ENCODE measurements at places on chromosomes 3 and 15.

- DNase-seq = no peak
These were observed 54.4 kb downstream of the ROPN1B start for GRCh38 chr3:126023390-126023789.

DNA sequence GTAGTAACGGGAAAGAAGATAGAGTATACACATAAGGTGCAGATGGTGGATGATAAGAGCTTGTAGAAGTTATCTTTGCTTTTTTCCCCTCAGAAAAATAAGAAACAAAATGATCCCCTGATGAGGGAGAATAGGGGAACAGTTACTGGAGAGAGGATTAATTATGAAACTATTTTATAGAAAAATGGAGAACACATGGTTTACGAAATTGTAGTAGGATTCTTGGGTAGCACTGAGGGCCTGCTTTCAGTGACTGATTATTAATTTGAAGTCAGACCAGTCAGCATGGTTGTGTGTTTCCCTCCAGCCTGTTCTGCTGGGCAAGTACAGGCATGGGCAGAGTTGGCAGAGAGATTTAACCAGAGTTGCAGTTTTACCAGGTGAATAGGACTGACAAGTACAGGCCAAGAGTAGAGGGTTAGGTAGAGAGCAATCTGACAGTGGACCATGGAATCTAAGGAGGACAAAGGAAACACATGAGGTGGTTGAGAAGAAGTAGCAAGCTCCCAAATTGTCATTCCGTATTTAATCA is 5.9 kb downstream of the SLC49A4 start:
- DNase-seq = no peak

GRCh38 chr15:70512772-70513362 is 250.5 kb downstream of the UACA start:
- DNase-seq = peak; percentile 64

DNA sequence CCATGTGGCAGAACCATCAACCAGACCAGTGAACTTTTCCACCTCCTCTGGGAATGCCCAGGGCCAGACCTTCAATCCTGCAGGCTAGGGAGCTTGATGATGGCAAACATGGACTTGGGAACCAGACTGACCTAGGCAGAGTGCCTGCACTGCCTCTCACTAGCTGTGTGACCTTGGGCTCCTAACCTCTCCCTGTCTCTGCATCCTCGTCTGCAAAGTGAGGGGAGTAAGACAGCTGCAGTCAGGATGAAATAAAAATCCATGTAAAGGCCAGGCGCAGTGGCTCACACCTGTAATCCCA is 17.5 kb upstream of the LOXL1 start:
- no peak for DNase-seq

DNA sequence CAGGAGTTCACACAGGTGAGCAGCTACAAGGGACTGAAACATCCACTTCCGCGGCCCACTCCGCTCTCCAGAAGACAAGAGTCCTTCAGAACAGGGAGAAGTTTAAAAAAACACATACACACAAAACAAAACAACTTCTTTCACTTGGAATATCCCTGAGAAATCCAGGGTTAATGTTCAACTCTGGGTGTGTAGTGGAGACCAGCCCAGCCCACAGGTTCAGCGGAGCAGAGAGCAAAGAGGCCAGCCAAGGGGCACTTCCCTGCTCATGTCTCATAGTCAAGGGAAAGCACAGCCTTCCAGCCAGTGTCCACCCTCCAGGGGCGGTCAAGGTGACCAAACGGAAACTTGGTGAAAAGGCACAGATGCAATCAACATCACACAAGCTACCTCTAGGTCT is 41.6 kb downstream of the WNT5A start:
- no peak for DNase-seq

GRCh38 chr3:55327131-55327920 is 159.8 kb downstream of the WNT5A start:
- no peak for DNase-seq

DNA sequence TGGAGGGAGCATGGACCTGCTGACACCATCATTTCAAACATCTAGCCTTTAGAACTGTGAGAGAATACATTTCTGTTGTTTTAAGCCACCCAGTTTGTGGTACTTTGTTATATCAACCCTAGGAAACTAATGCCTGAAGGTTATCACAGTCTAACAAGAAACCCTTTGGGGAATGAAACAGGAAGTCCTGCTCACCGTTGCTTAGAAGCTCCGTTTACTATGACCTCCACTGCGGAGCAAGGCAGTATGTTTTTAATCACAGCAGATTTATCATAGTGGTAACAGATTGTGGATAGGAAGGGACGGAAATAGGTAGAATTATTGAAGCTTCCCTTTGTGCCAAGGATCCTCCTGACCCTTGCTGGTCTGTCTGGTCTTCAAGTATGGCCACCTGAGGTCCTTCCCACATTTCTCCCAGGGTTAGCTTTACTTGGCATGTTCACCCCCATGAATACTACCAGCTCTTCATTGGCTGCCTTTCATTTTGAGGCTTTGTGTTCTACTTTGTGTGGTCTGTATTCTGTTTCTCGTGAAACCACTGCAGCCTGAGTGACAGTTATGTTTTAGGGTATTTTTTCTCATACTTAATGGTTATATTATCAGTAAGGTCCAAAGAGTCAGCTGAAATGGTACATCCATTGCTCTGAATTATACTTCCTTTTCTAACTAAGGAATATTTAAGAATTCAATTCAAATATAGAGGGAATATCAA is 201.6 kb downstream of the CHST2 start:
- no peak for DNase-seq

DNA sequence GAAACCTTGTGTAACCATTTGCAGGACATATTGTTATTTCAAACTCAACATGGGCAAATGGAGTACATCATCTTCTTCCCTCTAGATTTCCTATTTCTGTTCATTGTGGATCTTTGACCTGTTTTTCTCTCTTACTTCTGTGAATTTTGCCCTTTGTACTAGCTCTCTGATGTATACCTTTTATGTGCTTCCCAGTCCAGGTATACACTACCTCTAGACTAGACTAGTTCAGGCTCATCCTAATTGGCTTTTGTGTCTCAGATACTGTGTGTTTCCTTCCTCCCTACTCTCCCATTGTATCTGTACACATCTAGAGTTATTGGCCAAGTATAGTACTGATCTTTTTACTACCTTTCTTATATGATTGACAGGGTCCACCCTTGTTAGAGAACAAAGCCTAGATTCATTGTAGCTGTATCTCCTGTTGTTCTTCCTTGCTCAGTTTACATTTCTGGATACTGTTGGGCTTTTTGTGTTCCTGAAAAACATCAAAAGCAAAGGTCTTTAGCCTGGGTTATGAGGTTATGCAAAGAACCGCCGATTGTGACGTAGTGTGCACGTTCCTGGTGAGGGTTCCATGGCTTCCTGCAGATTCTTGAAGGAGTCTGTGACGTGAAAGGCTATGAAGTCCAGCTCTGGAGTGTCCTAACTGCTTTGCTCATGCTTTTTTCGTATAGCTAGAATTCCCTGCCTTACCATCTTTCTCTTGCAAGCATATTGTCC is 167.4 kb downstream of the KLHL25 start:
- DNase-seq = no peak

GRCh38 chr3:113275583-113275928 is 64.2 kb downstream of the BOC start:
- DNase-seq = no peak

GRCh38 chr3:52978109-52978754 is 67.6 kb downstream of the SFMBT1 start:
- DNase-seq = no peak

Data from stimulated activated CD4-positive, alpha-beta T cell treated with anti-CD3 and anti-CD28 coated beads, TNF-alpha, amount 100 ng/mL, for 24 hours (primary cell).